ENCODE measurements at places on chromosomes 1 and 21.

GRCh38 chr1:113918243-113918642 is 10.9 kb upstream of the HIPK1 start:
- no peak for DNase-seq

- DNase-seq, result no peak
Observed at GRCh38 chr1:170676628-170677027, 12.7 kb downstream of the PRRX1 start.

DNA sequence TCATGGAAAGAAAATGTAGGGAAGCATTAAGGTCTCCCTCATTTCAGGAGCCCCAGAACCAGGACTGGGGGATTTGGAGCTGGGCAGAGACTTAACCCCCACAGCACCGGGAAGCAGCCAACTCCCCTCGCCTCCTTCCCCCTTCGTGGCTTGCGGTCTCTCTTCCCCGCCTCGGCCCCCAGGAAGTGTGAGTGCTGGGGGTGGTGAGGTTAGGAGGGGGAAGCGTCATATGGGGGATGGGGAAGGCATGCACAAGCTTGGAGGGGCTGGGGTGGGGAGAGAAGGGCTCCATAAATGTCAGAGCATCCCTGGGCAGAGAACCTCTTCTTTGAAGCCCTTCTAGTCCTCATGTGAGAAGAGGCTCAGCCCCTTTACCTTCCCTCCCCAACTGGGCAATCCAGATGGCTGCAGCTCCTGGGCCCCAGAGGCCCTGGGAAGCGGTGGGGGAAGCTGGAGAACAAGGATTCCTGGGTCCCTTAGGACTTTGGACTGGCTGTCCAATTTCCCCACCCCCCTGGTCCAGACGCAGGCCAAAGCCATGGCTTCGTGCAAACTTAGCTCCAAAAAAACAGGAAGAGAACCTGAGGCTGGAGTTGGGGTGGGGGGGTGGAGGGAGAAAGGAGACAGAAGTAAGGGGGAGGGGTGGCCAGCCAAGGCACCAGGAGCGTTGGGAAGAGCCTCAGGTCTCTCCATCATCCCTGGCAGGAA is 7.8 kb downstream of the ZBTB7B start:
- no peak for DNase-seq

DNA sequence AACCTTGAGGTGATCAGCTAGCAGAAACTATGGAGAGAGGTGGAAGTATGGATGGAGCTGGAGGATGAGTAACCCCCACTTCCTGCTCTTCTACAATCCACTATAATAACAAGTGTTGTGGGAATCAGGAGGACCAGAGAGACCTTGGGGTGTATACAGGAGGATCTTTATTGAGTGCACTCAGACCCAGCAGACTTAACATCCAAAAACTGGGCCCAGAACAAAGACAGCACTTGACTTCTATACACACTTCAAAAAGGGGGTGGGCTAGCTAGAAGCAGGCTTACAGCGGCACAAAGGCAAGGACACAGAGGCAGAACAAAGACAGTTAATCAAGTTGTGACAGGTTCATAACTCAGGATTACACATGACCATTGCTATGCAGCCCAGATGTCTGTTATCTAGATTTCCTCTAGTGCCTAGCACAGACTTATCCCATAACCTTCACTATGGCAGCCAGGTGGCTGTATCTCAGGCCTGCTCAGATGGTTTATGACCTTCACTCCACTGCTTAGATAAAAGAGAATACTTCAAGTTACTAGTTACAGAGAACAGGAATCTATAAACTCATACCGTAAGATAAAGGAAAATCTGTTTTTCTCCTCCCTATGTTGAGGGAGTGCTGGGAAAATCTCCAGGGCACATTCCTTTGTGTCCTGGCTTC is 36.1 kb upstream of the PADI2 start:
- DNase-seq, result no peak

GRCh38 chr1:31814041-31814511 is 1.7 kb downstream of the SPOCD1 start:
- DNase-seq, result no peak

- no peak for DNase-seq
Observed at GRCh38 chr1:172176206-172176605, 244.3 kb upstream of the C1orf105 start.

- DNase-seq, result no peak
Observed at GRCh38 chr1:15272009-15272781, 25.2 kb downstream of the FHAD1 start.

GRCh38 chr1:78441921-78442320 is 48.9 kb upstream of the PTGFR start:
- DNase-seq, result no peak

Measured in NCI-H2081 treated with DMSO at 0.1 percent for 48 hours (cell line).